ENCODE measurements at places on chromosomes 11 and 22.

- no peak for DNase-seq
These were observed 51.6 kb downstream of the ETS1 start for GRCh38 chr11:128535468-128536457.

- DNase-seq = no peak
These were observed 26.5 kb upstream of the KRTAP5-7 start for GRCh38 chr11:71500601-71501021.

GRCh38 chr11:121210445-121211080 lies 82.0 kb upstream of the SC5D start:
- no peak for DNase-seq

GRCh38 chr11:576811-577610 lies 741 bp downstream of the PHRF1 start:
- no peak for DNase-seq

DNA sequence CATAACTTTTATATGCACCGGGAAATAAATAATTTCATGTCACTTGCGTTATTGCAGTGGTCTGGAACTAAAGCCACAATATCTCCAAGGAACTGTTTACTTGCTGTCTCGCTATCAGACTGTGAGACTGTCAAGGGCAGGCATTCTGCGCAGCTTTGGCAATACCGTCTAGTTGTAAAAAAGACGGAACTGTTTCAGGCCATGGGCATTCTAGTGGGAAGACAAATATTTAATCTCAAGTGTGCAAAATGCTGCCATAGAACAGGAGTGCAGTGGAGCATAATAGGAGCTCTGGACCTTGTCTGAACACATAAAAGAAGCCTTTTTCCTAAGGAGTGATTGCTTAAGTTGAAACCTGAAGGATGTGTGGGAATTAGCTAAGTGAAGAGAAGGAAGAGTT lies 53.8 kb downstream of the PACS1 start:
- no peak for DNase-seq

GRCh38 chr11:96222102-96222501 lies 120.9 kb downstream of the MAML2 start:
- no peak for DNase-seq

GRCh38 chr11:71064702-71065515 lies 187.5 kb downstream of the SHANK2 start:
- no peak for DNase-seq

GRCh38 chr11:44315947-44316658 lies 6.2 kb upstream of the ALX4 start:
- no peak for DNase-seq

- no peak for DNase-seq
These were observed 83.3 kb downstream of the SGSM3 start for GRCh38 chr22:40453671-40454070.

DNA sequence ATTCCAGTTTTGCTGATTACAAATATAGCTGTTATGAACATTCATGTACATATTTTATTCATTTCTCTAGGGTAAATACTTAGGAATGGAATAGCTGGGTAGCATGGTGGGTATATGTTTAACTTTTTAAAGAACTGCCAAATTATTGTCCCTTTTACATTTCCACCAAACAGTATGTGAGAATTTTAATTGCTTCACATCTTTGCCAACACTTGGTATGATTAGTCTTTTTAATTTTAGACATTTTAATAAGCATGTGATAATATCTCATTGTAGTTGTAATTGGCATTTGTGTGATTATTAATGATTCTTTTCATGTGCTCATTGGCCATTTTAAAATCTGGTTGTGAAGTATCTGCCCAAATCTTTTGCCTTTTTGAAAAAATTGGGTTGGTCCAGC lies 72.6 kb upstream of the SORL1-AS1 start:
- no peak for DNase-seq
